ENCODE measurements at places on chromosomes 3 and 15.

DNA sequence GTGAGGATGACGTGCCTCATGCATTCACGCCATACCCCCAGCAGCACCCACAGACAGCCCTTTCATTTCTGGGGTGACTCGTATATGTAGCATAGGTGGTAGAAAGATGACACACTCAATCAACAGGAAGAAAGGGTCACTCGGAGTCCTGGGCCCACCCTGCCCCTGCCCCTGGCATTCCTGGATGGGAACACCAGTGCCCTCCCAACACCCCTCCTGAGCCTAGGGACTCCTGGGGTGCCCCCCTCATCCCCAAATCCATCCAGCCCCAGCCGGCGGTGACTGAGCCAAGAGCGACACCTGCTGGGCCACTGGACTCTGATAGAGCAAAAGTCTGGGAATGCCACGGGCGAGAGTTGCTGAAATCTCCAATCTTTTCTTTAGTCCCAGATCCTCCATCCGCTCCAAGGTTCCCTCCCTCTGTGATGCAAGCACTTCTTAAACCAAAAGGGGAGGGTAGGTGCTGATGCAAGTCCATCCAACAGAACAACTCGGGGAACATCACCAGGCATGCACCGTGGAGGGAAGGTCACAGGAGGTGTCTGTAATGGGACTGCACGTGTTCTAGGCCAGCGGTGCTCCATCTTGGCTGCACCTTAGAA, 31.1 kb downstream of the ACAN start:
- DNase-seq = no peak

GRCh38 chr15:53033709-53034108, 243.6 kb upstream of the ONECUT1 start:
- no peak for DNase-seq

DNA sequence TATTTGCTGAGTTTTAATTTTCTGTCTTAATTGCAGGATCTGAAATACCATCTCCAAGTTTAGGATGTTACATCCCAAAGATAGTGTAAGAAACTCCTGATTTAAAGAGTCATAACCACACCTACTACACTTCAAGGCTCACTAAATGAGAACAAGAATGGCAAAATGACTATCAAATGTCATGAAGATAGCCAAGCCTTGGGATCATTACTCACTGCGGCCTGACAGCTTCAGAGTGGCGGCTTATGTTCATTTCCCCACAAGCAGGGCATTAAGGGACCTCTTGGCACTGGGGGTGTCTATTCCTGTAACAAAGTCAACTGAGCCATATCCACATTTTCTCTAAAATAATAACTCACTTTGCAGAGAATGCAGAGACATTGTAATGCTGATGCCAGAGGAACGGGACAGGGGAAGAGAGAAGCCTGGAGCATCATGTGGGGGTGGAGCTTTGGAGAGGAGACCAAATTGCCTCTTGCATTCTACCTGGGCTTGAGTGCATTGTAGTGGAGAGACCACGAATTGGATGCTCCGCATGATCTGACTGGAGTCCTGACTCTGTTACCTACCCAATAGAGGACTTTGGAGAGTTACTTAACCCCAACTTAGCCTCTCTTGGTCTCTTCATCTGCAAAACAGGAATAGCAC, 219.2 kb downstream of the OPA1 start:
- DNase-seq = no peak

DNA sequence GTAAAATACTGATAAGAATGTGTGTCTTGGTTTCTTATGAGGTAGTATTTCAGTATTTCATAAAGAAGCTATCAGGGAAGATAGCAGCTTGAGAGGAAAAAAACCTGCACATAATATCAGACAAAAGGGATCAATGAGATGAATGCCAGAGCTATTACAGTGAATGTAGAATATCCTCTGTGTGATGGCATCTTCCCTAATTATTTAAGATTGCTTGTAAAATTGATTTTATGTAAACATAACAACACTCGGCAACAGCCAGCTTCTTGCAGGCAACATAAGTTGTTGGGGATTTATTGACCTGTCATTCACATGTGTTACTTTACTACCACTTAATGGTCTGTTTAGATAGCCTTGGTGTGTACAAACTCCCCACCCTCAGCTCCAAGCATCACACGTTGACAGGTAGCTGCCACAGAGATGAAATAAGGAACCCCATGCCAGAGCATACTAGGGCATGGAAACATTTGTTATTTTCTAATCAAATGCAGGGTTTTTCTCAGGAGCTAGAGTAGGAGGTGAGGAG, 49.2 kb upstream of the RARB start:
- DNase-seq = no peak

DNA sequence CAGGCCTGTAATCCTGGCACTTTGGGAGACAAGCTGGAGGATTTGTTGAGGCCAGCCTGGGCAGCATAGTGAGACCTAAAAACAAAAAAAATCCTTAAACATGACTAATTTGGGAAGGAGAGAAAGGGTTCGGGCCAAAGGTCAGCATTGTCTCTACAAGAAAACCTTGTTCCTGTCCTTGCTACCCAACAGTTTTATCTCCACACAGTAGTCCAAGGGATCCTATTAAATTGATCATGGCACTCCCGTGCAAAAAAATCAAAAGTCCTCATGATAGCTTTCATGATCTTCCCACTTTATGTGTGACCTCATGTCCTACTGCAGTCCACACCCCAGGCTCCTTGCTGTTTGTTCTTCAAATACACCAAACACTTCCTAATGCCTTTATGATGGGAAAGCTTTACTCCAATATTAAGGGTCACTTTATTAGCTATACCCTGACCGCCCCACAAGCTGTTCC, 4.2 kb downstream of the RPL15 start:
- no peak for DNase-seq

GRCh38 chr15:48315041-48315440, 16.2 kb upstream of the DUT start:
- no peak for DNase-seq

GRCh38 chr3:194875581-194876402, 190.1 kb downstream of the FAM43A start:
- no peak for DNase-seq

DNA sequence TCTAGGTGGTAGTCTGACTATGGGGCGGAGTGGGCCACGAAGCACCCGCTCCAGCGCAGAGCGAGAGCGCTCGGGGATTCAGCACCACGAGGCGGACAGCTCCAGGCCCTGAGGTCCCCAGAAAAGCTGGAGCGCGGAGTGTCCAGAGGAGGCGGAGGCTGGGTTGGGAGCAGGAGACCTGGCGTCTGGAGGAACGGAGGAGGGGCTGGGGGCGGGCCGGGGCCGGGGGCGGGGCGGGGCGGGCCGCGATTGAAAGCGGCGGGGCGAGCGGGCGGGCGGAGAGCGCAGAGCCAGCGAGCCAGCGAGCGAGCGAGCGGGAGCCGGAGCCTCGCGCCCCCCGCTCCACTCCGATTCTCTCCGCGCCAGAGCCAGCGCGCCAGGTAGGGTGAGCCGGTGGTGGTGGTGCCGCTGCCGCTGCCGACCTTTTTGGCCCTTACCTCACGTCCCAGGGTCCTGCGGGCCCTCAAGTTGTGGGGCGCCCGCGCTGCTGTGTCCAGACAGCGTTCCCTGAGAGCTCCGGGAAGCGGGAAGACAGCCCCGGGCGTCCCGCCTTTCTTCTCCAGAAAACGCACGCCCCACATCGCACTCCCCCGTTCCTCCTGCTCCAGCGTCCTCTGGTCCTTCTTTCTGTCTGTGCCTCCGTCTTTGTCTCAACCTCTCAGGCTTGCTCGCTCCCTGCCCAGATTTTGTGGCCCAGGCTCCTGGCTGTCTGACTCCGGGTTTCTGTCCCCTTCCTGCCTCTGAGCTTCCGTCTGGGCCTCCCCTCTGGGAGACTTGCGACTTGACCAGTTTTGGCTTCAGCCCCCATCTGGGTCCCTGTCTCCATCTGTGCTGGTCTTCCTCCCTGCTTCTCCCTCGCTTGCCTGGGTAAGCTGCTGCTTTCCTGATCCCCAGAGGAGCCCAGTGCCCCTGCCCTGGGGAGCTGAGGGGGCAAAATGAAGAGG, at the start of gene GRM2:
GRM2 (plus strand) TSS at position 281 of the 944 bp plus-strand sequence. CDS start 1,916 bp downstream, outside the sequence.
- no peak for DNase-seq

GRCh38 chr3:56375654-56376053, 92.6 kb downstream of the ERC2 start:
- no peak for DNase-seq

GRCh38 chr3:99111235-99111634, 209.7 kb upstream of the DCBLD2 start:
- no peak for DNase-seq

DNA sequence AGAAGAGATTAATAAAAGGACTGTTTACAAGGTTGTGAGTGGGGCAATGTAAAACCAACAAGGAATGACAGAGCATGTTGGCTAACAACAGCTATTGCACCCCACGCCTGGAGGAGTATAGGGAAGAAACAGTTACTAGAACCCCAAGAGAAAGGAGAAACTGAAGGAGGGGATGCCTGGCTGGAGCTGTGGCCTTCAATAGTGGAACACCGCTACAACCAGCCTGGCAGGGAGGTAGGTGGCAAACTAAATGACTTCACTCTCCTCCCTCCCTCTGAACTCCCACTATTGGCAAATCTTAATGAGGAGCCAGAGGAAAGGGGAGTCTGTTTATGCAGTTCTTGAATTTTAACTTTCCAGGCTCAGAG, 7.2 kb upstream of the CD47 start:
- DNase-seq = no peak

- DNase-seq = no peak
Observed at GRCh38 chr3:159899166-159899565, 89.5 kb upstream of the IL12A start.

DNA sequence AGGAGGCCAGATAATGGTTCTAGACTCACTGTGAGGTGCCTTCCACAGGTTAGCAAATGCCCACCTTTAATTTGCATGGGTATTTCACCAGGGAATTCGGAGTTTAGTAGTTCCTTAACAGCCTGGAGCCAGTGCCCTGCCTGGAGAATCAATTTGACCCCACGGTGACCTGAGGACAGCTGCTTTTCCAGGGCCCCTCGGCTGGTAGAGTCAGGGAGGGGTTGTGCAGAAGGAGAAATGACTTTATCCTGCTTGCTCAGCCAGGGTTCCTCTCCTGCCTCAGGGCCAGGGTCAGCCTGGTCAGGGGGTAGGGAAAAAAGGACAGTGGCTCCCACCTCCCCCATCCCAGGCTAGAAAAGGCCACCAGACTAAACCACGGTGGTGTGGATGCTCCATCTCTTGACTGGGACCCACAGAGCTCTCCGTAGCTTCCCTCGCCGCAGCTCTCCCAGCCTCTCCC, 12.0 kb downstream of the DLL4 start:
- no peak for DNase-seq

DNA sequence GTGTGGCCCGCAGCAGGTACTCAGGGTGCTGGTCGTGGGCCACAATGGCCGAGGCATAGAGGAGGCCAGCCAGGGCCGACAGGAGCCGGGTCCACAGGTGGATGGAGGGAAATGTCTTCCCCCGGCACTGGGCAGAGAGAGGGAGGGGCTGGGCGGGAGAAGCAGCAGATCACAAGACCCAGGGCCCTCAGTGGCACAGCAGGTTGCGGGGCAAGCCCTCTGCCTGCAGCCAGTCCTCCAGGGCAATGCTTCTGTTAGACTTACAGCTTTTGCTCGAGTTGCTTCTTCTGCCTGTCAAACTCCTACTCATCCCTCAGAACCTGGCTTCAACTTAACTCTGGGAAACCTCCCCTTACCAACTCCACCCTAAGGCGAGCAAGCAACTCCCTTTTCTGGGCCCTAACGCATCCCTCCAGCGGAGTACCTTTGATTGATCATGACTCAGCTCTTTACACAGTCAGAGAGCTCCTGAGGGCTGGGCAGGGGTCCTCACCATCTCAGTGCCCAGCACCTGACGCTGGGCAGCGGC, 16.0 kb downstream of the TMEM44 start:
- DNase-seq = no peak

DNA sequence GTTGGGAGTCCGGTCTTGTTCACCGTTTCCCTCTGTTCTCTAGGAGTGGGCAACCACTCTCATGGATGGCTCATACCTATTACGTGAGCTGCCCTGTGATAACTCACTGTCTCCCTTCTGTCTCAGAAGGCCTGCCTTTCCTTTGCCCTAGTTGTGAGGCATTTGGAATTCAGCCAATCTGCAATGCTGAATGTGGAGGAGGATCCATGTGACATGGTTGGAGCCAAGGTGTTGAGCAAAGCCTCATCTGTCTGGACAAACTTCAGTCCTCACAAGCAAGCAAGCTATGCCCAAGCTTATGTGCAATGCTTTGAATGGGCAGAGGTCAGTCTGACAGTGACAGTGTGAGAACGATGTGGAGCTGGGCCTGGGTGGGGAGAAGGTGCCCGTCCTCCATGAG, 37.8 kb upstream of the ATP10A start:
- DNase-seq = no peak

DNA sequence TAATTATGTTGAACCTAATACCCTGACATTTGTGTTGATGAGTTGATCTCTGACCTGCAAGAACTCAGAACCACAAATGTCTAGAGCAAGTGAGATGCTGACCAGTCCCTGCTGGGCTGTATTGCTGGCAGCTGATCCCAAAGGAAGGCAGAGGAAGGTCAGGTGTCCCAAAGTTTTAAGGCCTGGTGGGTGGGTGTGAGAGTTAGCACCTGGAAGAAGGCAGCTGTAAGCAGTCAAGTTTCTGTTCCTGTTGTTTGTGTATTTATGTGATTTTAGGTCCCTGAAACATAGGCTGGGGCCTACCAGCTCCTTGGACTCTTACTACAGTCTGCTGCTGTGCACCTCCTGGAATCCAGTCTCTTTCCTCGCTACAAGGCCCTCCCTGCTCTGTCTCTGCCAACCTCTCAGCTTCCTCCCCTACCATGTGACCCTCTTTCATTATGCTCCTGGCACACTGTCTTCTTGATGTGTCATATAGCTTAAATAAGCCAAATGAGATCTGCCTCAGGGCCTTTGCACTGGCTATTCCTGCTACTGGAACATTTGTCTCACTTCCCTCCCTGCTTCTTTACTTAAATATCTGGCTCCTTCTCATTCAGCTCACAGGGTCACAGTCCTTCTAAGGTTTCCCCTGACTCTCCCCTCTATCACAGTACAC, 31.0 kb upstream of the ATOSA start:
- DNase-seq = no peak

DNA sequence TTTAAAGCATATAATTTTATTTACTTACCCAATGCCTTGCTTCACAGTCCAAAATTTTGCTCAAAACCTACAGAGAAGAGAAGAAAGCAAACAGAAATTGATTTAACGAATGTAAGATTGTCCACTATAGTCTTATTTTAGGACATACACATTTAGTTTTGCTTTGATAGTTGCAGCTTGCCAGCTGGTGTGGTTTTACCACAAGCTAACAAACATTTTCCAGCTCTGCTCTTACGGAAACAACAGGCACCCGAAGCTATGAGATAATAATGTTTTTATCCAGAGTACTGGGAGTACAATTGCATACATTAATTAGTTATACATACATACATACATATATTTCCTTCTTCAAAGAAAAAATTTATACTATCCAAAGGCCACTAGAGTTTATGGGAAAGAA, 10.4 kb downstream of the BCL6 start:
- DNase-seq = no peak

- DNase-seq = no peak
Observed at GRCh38 chr15:60649845-60650548, 171.1 kb upstream of the ICE2 start.

DNA sequence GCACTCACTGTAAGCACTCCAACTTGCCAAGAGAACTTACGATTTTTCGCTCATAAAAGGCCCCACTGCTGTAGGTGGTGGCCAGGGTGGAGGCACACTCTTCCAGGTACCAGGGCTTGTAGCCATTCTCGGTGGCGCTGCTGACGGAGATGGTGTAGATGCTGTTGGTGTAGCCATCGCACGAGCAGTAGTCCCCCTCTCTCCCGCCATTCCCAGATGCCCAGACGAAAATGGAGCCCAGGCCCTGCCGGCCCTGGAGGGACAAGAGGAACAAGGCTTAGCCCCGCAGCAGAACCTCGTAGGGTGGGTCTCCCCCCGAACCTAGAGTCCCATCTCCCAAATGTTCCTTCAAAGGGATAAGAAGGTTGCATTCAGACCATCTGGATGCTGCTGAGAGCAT, 96.3 kb downstream of the PCSK6 start:
- no peak for DNase-seq
